ENCODE measurements at places on chromosomes 4 and X.

GRCh38 chr4:23068287-23068686 lies 375.6 kb downstream of the GBA3 start:
- DNase-seq: no peak

GRCh38 chr4:52687696-52688095 lies 28.6 kb upstream of the USP46 start:
- DNase-seq: no peak

- DNase-seq: no peak
These were observed 45.6 kb downstream of the OCRL start for GRCh38 chrX:129585691-129586090.

DNA sequence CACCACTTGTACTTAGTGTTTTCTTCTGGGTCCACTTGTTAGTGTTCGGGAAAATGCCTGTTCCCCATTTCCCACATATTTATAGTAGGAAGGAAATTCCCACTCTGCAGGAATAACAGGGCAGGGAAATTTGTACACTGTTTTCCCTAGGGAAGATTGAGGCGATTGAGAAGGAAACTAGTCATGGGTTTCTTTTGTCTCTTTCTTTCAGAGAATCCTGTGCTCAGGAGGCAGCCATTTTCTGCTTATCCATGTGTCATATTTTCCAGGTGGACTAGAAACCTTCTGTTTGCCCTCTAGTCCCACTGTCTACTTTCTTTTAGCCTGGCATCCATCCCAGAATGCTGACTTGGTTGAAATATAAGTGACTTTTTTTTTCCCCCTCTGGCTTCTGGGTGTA lies 299.1 kb upstream of the ANKRD50 start:
- no peak for DNase-seq

GRCh38 chrX:55488006-55488592 lies 1.5 kb downstream of the USP51 start:
- DNase-seq: no peak

DNA sequence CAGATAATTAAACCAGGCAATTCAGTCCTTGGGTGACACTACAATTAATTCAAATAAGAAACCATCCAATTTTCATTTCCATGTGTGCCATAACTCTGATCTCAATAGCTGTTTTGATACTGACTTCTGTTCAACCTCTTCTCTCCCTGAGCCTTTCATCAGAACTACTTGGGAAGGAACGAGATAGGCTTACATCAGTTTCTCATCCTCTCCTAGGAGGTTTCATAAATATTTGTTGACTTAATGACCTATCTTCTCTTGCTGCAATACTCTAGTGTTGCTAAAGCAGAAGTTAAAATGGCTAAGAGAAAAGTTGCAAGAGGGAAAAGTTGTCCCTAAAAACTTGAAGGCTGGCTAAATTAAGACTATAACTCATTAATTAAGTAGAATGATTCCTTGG lies 41.8 kb downstream of the PRKG2 start:
- DNase-seq: no peak

DNA sequence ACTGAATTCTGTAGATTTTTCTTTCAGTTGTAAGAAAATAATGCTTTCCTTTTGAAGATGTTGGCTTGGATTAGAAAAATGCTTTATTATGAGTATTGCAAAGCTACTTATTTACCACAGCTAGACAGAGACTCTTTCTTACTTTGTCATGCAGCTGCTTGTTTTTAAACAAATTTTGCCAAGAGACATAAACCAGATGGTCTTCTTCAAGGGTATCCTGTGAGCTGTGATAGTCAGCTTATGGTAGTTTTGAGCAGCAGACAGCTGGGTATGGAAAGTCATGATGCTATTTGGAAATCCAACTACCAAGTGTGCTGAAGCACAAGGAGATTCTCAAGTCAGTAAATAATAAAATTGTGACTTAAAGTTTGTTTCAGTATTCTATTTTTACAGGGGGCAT lies 941.5 kb downstream of the DMD start:
- no peak for DNase-seq
